ENCODE measurements at places on chromosomes 1 and 21.

GRCh38 chr1:23577056-23578004 is 18.0 kb upstream of the ID3 start:
- no peak for DNase-seq

DNA sequence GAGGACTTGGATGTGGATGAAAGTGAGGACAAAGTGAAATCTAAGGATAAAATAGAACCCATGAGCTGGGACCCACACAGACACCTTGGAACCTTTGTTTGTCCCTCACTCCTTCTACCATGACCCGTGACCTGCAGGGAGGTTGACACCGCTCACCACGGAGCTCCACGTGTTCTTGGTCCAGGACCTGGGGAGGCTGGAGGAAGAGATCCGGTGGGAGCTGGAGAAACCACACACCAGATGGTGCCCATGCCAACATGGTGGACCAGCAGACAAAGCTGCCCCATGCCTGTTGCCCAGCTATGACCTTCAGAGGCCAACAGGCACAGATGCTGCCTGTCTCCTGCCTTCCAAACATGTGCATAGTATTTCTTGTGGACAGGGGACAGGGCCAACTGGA is 721.9 kb downstream of the PTPRU start:
- no peak for DNase-seq

- DNase-seq = peak; percentile 79
Observed at GRCh38 chr1:206982216-206982615, 12.0 kb upstream of the FCAMR start.

GRCh38 chr1:3714284-3714741 is 37.9 kb upstream of the CCDC27 start:
- DNase-seq = no peak

- no peak for DNase-seq
Observed at GRCh38 chr1:21245688-21246229, 44.5 kb downstream of the ECE1 start.

DNA sequence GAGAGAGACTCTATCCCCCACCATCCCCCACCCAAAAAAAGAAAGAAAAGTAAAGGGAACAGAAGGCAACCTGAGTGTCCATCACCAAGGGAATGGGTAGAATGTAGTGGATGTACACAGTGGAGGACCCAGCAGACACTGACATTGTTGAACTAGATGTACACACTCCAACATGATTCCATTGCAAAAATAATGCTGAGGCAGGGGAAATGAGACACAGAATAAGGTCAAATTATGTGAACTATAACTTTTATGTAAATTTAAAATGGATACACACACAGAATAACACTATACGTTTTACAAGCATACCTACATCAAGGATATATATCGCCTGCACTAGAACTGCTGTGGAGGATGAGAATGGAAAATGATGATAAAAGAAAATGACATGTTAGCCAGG is 34.8 kb downstream of the PTAFR start:
- no peak for DNase-seq

- no peak for DNase-seq
Observed at GRCh38 chr1:21931171-21932093, 5.7 kb downstream of the HSPG2 start.

DNA sequence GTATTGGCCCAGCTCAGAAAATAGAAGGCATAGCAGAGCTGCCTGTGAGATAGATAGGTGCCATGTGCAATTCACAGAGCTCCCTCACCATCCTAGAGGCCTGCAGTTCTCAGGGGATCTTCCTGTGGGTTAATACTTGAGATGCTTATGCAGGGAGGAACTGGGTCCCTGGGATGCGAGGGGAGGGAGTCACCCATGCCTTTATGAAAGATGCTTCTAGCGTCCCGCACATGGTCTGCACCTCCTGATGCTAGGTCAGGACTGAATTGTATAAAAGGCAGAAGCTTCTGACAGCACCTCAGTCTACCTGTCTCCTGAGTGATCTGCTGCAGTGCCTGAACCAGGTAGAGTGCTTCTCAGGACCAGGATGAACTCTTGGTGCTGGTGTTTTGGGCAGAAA is at the start of gene LCE5A:
Gene LCE5A, plus strand, starts transcription at position 301 of the 400 bp plus-strand sequence. CDS start 732 bp downstream, outside the sequence.
- DNase-seq = no peak

DNA sequence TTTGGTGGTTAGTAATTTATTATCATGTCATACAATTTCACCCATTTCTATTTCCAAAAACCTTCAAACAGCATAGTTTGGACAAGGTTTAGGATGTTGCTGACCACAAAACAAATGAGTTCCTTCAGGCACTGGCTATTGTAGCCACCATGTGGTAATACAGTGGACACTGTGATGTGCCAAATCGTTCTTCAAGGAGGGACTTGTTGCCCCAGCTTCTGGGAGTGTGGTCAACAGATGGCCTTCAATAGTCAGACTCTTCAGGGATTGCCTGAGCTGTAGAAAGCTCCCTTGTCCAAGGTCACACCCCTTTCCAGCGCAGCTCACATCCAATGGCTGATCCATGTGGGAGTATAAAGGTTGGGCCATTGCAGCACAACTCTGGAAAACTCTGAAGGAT is 2.6 kb downstream of the PDE4B start:
- no peak for DNase-seq

Data from erythroblast (primary cell).